Stimulated activated CD4-positive, alpha-beta T cell treated with anti-CD3 and anti-CD28 coated beads, Interleukin-1b, Interleukin-23, amount 100 ng/mL, for 1 hour (primary cell): ENCODE measurements at places on chromosomes 4 and X.

GRCh38 chrX:17395154-17395553, 20.2 kb downstream of the NHS start:
- DNase-seq = no peak

DNA sequence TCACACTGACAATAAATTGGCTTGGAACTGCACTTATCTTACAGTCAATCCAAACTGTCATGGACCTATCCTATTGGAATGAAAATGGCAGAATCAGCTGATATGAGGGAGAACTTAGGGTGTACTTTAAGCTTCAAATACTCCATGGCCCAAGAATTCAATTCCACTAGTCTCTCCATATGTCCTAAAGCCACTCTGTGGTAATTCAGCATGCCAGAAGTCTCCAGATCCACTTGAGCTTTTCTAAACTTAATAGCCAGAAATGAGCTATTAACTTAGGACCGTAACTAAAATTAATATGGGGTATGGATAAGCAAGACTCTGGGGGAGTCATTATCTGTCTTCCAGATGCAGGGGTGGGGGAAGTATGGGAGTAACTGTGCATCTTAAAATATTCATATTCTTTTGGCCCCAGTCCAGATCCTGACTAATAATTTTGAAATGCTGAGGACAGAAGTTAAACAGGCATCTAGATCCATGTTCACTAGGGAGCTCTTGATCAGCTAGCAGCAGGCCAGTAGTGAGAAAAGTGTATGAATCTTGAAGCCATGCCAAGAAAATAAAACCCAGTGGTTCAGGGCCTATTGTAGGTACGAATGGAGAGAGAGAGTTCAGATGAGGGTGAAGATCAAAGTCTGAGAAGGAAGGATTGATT, 167.6 kb downstream of the DKK2 start:
- no peak for DNase-seq

GRCh38 chrX:115650916-115651315, 89.9 kb downstream of the PLS3 start:
- no peak for DNase-seq

DNA sequence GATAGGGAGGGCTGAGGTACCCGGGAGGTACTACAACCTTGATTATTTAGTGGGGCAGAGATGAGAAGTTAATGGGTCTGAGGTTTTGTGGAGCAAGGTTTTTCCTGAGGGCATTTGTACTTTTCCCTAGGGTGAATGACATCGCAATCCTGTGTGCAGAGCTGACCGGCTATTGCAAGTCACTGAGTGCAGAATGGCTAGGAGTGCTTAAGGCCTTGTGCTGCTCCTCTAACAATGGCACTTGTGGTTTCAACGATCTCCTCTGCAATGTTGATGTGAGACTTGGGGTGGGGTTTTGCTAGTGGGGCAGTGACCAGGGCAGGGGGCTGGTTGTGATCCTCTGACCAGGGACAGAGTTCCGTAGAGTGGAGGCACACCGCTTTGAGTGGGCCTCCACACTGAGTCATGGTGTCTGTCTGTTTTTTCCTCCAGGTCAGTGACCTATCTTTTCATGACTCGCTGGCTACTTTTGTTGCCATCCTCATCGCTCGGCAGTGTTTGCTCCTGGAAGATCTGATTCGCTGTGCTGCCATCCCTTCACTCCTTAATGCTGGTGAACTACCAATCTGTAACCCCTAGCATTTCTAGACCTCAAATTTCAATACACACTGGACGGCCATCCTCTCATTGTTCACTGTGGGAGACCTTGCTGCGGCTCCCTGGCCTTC, 9.9 kb downstream of the MED12 start:
- DNase-seq = no peak

DNA sequence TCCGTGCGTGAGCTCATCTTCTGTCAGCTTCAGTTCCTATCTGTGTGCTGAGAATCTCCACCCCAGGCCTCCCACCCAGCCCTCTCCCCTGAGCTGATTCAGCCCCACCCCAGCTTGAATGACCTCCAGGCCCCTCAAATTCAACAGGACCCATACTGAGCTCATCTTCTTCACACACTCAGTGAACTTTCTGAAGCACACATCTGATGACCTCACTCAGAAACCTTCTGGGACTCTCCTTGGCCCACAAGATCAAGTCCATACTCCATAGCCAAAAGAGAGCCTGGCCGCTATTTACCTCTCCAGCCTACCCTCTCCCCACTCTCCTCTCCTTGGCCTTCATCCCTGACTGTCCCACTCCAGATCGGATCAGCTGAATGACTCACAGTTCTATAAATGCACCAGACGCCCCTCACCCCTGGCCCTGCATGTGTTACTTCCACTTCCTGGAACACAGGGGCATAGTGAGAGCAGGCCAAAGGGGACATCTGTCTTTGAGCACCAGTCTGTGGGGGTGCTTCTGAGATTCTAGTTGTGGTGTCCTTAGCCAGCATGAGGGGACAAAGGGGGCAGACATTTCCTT, 62.5 kb downstream of the PJA1 start:
- no peak for DNase-seq

GRCh38 chr4:126820631-126821030, 812.1 kb upstream of the INTU start:
- no peak for DNase-seq
